ENCODE measurements at places on chromosomes 1 and 21. TPM values are rescaled to one million over a fixed set of nuclear protein-coding genes. Genes with fewer than 3 reads are reported as not detected.

- no peak for DNase-seq
Measured at GRCh38 chr1:239732770-239733169, 346.4 kb downstream of the CHRM3 start.

- DNase-seq, result no peak
Measured at GRCh38 chr1:147214842-147215539, 10.1 kb downstream of the FMO5 start.

- no peak for DNase-seq
Measured at GRCh38 chr1:209486861-209487593, 96.5 kb upstream of the CAMK1G start.

GRCh38 chr1:101081496-101082488 is 56.2 kb upstream of the DPH5 start:
- no peak for DNase-seq

DNA sequence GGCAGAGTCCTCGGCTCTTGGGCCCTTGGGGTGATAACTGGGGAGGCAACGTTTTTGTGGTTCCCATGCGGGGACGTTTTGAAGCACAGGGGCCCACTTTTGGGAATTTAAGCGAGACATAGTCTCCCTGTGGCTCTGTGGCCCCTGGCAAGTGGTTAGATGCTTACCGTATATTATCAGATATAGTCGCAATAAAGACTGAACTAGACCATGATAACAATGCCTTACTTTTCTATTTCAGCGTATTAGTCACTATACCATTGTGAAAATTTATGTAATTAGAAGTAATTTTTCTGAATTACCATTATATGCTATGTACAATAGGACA is 538 bp upstream of the RCAN1 start:
- no peak for DNase-seq

DNA sequence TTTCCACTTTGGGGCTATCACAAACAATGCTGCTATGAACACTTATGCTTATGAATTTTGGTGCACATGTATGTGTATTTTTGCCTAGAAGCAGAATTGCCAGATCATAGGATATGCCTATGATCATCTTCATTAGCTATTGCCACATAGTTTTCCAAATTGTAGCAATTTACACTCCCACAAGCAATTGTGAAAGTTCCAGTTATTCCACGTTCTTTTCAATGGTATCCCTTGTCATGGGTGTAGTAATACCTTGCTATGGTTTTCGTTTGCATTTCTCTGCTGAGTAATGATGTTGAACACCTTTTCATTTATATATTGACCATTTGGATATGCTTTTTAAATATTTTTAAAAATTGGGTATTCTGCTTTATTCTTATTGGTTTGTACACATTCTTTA is 82.6 kb downstream of the MTR start:
- no peak for DNase-seq

GRCh38 chr1:159598196-159598595 is 10.6 kb downstream of the APCS start:
- peak; percentile 53 for DNase-seq

DNA sequence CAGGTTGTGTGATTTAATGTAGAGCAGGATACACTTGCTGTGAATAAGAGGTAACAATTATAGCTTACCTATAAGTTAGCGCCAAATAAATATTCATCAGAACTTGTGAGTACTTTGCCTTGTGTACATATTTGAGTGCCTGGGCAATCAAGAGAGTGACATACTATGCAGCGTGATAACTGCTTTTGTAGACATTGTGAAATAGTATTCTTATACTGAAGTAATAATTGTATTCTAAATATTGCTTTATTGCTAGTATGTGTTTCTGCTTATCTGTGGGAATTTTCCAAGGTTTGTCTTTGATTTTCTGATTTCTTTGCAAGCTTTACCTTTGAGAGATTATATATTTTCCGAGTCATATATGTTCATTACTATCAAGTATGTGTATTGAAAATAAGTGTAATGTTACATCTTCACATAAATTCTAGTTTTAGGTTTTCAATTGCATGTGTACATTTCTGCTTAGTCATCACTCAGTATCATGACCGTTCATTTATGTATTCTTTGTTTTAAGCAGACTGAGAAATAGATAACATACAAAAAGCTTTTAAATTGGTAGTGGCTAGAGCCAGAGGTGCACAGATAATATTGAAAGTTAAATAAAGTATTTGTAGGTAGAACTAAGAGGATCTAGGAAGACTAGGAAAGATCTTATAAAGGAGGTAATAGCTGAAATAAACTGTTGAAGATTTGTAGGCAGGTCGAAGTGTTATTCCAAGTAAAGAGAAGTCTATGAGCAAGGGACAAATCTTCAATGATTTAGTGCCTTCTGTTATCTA is 19.5 kb downstream of the USP25 start:
- no peak for DNase-seq

GRCh38 chr1:110554871-110555801 is 36.2 kb upstream of the KCNA10 start:
- DNase-seq, result no peak

GRCh38 chr1:86067626-86068025 is 88.9 kb downstream of the COL24A1 start:
- DNase-seq, result no peak

- no peak for DNase-seq
Measured at GRCh38 chr1:11156441-11156840, 32.7 kb upstream of the ANGPTL7 start.

- DNase-seq, result no peak
Measured at GRCh38 chr1:233721004-233721595, 107.2 kb downstream of the KCNK1 start.

DNA sequence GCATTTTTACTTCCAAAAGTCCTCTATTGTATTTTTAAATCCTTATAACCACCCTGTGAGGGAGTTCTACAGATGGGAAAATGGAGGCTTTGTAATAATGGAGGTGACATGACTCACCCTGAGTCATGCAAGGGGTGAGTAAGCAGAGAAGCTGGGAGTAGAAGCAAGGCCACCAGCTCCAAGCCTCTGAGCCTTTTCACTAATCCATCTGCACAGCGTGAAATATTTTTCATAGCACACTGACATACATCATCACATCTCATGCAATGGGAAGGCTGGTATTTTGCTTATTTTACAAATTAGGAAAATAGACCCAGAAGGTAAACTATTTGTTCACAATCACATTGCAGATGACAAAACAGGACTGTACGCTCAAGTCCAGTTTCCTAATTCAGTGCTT is 96.9 kb downstream of the KCNH1 start:
- peak; percentile 51 for DNase-seq

DNA sequence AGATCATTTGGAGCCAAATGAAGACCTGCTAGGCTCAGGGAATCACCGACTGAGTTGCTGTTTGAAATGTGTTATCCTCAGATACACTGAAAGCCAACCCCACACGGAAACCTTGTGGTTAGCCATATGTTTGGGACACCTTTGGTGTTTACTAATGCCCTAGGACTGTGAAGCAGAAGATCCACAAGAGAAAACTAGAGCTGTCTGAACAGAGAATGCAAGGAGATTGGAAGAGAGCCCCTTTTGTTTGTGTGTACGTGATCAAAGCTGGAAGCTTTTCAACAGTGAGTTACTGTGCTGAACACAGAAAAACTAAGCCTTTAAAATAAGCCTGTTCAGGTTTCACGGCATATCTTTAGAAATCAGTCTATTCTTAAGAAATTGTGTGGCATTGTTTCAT is 908.2 kb upstream of the ADGRL2 start:
- no peak for DNase-seq

- no peak for DNase-seq
Measured at GRCh38 chr21:38202811-38203210, 54.0 kb upstream of the KCNJ15 start.

GRCh38 chr1:13749543-13750341 is 49.8 kb downstream of the PRDM2 start:
- no peak for DNase-seq

DNA sequence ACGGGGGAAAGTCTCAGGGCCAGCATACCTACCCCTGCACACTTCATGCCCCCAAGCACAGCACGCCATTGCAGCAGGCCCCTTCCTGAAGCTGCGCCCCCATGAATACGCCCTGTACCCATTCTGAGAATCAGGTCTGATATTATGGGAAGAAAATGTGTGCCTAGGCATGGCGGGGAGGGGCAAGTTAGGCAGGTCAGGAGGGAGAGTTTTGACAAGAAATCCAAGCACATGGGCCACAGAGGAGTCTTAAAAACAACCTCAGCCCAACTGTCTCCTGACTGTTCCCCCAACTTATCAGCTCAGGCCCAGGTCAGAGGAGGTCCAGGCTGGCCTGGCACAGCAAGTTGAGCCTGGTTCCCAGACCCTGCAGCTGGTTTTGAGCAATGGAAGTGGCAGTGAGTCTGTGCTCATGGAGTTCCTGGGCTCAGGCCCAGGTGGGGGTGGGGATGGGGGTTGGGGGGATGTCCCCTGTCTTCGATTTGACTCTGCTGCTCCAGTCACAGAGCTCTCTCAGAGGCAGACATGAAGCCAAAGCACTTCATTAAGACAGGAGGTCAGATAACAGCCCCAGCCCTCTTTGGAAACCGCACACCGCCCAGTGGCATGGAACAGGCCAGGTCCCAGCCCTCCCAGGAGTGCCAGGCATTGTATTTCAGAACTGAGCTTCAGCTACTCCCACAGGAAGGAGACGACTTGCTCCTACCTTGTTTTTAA is 20.6 kb upstream of the BCAR3 start:
- DNase-seq, result no peak

GRCh38 chr1:17215545-17215890 is 10.6 kb downstream of the PADI1 start:
- DNase-seq, result no peak

DNA sequence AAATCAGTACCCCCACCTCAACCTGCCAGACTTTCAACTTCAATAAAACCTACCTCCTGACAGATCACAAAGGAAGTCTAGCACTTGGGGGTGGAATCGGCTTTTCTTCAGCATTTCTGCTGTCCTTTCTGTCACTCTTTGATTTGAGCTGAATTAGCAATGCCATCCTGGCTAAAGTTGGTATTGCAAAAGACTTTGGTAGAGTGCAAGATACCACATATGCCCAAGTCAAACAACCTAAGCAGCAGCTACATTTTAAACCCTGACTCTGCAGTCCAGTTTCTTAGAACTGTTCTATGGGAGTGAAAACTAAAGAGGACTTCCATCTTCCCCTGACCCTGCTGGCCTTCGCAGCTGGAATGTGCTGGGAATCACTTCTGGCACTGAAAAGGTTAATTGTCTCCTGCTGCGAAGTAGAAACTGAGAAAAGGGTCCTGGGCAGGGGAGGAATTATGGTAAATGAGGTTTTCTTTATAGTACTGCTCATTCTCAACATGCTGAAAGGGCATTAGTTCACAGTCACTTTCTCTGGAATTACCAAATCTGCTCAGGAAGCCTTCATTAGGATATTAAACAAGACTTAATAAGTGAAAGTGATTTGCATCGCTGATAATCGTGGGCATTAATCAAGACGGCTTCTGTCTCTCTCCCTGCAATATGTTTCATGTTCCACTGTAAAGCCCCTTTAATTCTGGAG is 126.2 kb upstream of the SMYD2 start:
- no peak for DNase-seq

- no peak for DNase-seq
Measured at GRCh38 chr1:100543640-100544039, 5.7 kb downstream of the GPR88 start.

DNA sequence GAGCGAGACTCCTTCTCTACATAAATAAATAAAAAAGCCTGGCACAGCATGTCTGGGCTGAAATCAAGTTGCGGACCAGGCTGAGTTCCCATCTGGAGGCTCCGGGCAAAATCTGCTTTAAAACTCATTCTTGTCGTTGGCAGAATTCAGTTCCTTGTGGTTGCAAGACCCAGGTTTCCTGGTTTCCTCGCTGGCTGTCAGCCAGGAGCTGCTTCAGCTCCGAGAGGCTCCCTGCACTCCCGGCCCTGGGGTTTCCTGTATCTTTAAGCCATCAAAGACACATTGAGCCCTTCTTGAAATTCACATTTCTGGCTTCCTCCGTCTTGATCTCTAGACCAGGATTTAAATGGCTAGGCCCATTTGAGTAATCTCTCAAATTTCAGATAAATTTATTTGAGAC is 20.6 kb upstream of the SCCPDH start:
- no peak for DNase-seq

GRCh38 chr1:158681606-158682005 is 4.9 kb downstream of the SPTA1 start:
- DNase-seq, result no peak

DNA sequence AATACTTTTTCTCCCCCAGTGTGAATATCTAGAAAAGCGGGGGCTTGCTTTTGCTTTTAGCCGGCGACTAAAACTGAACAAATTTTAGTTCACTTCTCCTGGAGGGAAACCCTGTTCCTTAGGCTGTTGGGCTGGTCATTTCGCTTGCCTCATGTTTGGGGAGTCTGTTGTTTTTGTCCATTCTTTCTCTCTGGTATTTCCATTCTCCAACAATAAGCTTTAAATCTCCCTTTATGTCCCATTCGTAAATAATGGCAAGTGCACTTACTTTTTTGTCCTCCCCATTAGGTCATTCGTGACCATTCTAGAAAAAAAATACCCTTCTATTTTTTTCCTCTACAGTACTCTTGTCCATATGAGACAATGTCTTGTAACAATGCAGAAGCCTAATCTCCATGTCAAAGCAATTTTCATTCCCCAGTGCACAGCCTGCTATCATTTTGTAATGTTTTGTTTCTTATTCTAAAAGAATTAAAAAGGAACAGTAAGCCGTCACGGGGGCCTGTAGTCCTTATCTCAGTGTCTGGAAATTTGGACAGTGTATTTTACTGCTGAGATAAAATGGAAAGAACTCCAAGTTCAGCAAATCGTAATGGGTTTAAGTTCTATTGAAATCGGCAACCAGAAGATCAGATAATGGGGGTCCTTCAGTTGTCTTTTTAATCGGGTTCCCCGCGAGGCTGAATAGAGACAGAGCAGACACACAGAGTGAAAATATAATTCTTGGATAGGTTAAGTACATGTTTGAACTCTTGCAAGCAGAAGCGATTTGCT is 21.8 kb downstream of the PROX1 start:
- no peak for DNase-seq

DNA sequence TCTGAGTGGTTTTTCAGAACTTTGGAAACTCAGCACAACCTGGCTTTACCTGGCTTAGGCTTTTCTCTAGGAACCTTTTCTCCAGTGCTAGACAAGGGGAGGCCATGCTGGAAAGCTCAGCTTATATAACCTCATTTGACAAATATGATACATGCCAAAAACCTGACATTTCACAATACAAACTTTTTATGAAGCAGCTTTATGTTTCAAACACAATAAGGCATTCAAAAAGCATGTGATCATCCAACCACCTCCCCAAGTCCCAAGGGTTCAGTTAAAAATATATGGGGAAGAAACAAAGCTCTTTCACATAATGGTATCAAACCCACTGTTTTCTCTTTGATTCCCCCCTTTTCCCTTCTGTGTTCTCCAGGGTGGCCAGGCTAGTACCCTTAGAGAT is 63.7 kb downstream of the ZC3H11B start:
- DNase-seq, result no peak

Gene EPRS1
- polyA plus RNA-seq, result 146 TPM

Gene PGLYRP3
- not detected for polyA plus RNA-seq

Gene RRAGC
- polyA plus RNA-seq, result 23.3 TPM

Gene NID1
- 137 TPM for polyA plus RNA-seq

Gene EBNA1BP2
- polyA plus RNA-seq, result 61.6 TPM

Gene KLHDC9
- polyA plus RNA-seq, result 1.1 TPM

Gene SPATA46
- not detected for polyA plus RNA-seq

Gene NBPF20
- polyA plus RNA-seq, result 5.7 TPM

Gene LRRC71
- polyA plus RNA-seq, result not detected

Gene SPRR1A
- not detected for polyA plus RNA-seq

Gene TMEM82
- not detected for polyA plus RNA-seq

Gene SH2D1B
- polyA plus RNA-seq, result not detected

Gene IFI44
- polyA plus RNA-seq, result 4.3 TPM

Gene S100A12
- polyA plus RNA-seq, result not detected

Gene CFHR5
- polyA plus RNA-seq, result not detected
